ENCODE measurements at places on chromosomes 16 and 17.
A peak's percentile ranks its signal among the peaks of the same experiment; 100 is the strongest.

- DNase-seq = peak; percentile 95
These were observed at the start of gene ZNF747 for GRCh38 chr16:30534368-30535105. TSS of gene ZNF747 (minus strand) at chr16:30534858. CDS start at chr16:30534679, 179 bp downstream.

- peak; percentile 86 for DNase-seq
These were observed 12.1 kb downstream of the CFDP1 start for GRCh38 chr16:75420987-75421819.

- DNase-seq = no peak
These were observed 146.4 kb downstream of the IRX3 start for GRCh38 chr16:54140057-54140787.

GRCh38 chr17:43446773-43447172, 37.0 kb upstream of the DHX8 start:
- DNase-seq = no peak

GRCh38 chr17:9798724-9799123, 7.3 kb upstream of the DHRS7C start:
- DNase-seq = no peak

DNA sequence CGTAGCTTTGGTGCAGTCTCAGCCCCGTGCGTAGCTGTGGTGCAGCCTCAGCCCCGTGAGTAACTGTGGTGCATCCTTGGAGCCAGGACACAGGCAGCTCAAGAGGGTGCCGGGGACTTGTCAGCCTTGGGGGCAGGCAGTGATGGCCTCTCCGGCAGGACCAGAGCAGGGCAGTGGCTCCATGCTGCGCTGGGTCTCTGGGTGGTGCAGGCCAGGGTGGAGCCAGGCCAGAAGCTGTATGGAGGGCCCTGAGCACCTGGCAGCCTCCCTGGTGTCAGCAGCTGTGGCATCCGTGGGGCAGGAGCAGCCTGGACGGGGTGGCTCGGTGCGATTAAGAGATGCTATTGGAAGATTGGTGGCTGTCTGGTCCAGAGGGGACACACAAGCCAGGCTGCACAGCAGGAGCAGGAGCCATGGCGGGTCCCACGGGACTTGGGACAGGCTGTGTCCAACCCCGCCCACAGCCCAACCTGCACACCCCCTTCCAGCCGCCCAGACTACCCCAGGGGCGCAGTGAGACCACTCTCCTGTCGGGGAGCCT, 28.3 kb upstream of the CDH15 start:
- peak; percentile 39 for DNase-seq

GRCh38 chr16:12096157-12096777, 119.7 kb downstream of the SNX29 start:
- no peak for DNase-seq

- DNase-seq = no peak
These were observed 227.3 kb downstream of the HS3ST3A1 start for GRCh38 chr17:13374203-13375143.

DNA sequence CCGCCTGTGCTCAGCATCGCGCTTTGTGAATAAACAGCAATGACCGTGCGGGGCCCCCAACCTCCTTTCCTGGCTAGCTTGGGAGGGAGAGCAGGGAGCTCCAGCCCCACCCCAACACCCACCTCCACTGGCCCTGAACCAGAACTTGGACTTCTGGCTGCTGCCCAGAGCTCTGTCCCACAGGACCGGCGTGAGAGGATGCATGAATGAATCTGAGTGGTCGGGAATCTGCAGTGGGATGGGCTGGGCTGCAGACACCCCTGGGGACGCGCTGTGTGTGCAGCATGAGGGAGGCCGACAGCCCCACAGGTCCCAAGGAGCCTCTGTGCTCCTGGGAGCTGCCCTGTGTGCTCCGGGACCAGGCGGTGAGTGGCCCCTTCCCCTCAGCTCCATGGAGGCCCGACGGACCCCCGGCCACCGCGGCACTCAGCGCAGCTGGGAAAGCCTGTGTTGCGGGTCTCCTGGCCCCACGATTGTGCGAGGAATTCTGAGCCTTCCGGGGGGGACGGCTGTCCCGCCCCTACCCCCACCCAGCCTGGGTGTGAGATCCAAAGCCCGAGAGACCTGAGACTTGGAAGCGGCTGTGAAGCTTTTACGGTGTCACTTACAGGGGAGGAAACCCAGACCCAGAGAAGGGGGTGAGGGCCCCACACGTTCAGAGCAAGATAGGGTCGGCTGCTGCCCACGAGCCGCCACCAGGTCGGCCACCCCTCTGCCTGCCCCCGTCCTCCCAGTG, 5.4 kb downstream of the PIEZO1 start:
- DNase-seq = peak; percentile 53

DNA sequence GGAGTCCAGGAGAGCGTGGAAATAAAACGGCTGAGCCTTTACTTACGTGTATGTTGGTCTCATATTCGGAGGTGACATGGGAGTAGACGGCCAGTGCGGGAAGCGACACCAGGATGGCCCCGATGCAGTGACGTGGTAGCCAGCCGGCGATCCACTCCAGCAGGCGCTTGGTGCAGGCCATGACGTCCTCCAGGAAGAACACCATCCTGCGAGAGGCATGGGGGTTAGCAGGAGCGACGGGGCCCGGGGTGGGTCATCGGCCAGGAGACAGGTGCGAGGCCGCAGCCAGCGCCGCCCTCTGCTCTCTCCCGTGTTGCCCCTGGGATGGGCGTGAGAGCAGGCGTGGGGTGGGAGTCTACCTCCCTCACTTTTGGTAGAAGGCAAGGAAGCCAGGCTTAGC, 98.6 kb upstream of the CREBBP start:
- DNase-seq = no peak

- no peak for DNase-seq
These were observed 62.7 kb upstream of the ADORA2B start for GRCh38 chr17:15882058-15882720.

- DNase-seq = no peak
These were observed 64.6 kb downstream of the KPNA2 start for GRCh38 chr17:68100000-68100641.

DNA sequence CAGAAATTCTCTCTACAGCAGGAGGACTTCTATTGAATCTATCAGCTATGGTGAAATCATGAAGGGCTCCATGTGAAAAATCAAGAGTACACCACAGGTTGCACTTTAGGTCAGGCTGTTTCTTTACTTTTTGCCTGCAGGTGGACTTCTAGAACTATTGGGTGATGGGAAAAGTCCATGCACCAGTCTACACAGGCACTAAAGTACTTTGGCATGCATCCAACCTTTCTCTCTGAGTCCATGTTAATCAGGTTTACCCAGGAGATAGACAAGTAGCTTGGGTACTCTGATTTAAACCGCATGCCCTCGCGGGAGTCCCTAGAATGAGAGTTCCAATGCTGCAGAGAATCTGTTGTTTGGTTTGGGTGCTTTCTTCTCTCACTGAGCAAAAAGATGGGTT, 9.1 kb upstream of the ANKFN1 start:
- no peak for DNase-seq

DNA sequence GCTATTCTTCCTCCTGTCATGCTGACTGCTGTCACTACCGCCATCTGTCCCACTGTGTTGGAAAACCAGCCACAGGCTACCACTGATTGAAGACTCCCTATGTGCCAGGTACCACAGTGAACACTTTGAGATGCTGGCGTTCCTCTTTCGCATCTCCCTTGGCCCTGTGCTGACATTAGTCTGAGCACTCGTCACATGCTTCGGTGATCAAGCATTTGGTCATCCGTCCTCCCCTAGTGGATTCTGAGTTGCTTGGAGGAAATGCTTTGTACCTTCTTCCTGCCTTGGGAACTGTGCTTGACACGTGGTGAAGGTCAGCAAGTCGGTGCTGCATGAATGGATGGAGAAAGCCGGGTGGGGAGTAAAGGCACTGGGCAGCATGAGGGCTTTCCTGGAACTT, 260.1 kb downstream of the SNX29 start:
- no peak for DNase-seq

GRCh38 chr17:6559753-6560215, 3.4 kb upstream of the PITPNM3 start:
- DNase-seq = no peak

- no peak for DNase-seq
These were observed 27.8 kb downstream of the NAGPA start for GRCh38 chr16:5005916-5006315.

GRCh38 chr17:32795339-32795979, 81.5 kb downstream of the MYO1D start:
- DNase-seq = peak; percentile 44

GRCh38 chr17:38735161-38735997, 5.2 kb downstream of the CISD3 start:
- no peak for DNase-seq

DNA sequence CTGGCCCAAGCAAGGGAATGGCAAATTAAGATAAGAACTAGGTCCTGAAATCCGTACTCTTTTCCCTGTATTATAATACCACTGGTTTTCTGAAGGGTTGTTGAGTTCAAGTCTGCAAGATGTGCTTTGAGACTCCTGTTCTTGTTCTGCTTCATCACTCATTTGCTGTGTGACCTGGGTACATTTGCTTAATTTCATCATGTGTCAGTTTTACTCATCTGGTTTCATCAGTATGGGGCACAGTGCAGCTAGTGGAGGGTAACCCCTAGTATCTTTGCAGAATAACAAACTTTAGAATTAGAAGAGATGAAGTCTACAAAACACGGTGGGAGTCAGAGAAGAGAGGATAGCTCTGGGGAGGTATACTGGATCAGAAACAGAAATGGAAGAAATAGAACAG, 21.9 kb upstream of the EFCAB13 start:
- DNase-seq = no peak

GRCh38 chr17:80102664-80103448, 1.5 kb downstream of the GAA start:
- DNase-seq = no peak

DNA sequence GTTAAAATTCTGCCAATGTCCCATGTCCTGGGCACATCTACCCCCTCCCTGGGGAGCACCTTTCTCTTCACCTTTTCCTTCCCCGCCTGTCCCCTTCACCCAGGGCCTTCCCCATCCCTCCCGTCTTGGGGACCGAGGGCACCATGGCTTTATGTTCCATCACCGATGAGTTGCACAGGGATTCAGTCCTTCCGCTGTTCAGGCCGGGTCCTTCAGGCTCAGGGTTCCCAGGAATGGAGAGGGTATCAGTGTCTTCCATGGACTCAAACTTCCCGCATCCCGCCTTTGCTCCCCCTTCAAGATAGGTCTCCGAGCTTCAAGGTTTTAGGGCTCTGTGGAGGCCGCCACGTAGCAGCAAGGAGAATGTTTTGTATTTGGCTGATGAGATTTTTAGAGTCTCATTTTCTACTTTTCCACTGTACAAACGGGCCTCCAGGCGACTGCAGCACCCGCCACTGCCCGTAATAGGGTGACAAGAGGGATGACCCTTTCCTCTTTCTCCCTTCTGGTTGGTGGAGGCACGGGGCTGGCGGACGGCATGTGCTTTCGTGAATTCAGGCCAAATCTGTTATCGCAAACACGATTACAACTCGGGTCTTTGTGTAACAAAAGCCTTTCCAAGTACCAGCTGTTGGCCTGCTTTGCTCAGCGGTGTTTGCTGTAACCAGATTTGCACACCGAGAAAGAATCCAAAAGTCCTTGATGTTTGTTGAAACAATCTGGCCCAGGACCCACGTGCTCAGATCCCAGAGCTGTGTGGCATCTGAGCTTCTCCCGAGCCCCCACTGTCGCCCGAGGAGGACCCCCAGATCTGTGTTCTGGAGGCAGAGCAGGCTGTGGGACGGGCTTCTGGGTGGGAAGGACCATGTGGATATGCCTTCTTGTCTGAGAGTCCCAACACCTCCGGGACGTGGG, 236.3 kb downstream of the SEC14L1 start:
- no peak for DNase-seq

- peak; percentile 68 for DNase-seq
These were observed 562 bp downstream of the PPL start for GRCh38 chr16:4936181-4936990.

GRCh38 chr16:75320435-75320834, 69.0 kb upstream of the BCAR1 start:
- DNase-seq = no peak

DNA sequence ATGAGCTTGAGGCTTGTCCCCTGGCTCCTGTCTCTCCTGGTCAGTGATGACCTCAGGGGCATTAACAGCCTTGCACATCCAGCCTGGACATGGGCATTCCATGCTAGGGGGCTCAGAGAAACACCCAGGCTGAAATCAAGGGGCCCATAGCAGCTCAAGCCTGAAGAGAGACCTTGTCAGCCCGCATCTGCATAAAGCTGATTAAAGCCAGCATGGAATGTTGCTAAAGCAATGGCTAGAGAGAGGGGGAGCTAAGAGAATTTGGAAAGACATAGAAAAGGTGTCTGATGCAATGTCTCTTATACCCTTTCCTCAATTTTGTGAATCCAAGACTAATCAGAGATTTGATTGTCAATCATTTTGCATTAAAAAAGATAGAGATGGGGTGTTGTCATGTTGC, 51.4 kb upstream of the WSCD1 start:
- no peak for DNase-seq

DNA sequence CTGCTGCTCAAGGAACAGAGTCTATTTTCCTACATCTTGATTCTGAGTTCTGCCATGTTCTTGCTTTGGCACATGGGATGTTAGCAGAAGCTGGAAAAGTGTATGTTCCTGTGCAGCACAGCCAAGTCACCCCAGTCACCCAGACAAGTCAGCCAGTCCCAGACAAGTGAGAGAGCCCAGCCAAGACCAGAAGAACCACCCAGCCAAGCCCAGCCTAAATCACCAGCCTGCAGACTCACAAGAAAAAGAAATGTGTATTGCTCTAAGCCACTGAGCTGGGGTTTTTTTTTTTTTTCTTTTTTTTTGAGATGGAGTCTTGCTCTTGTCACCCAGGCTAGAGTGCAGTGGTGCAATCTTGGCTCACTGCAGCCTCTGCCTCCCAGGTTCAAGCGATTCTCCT, 141.3 kb upstream of the CDC42EP4 start:
- no peak for DNase-seq

DNA sequence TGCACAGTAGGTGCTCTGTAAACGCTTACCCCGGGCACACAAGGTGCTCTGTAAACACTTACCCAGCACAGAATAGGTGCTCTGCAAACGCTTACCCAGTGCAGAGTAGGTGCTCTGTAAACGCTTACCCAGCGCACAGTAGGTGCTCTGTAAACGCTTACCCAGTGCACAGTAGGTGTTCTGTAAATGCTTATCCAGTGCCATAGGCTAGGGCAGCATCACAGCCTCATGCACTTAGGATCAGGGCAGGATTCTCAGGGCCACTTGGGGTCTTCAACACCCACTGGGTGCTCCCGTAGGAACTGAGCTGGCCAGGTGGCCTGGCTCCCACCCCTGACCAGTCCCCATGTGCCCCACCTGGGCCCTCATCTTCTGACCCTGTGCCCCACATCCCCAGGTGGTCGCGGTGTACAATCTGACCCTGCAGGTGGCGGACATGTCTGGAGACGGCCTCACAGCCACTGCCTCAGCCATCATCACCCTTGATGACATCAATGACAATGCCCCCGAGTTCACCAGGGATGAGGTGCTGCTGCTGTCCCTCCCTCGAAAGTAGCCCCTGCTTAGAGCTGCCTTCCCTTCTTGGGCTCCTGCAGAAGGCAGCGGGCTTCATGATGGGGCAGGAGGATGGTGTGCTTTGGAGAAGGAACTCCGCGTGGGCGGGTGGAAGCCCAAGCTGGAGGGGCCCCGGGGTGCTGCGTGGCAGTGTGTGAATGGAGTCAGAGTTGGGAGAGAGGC, 13.1 kb downstream of the SLC22A31 start:
- DNase-seq = no peak

GRCh38 chr17:45366049-45366448, 49.2 kb upstream of the MAP3K14 start:
- DNase-seq = no peak

Data from mucosa of descending colon (tissue), 3 donors.